ENCODE measurements at places on chromosomes 4 and X. TPM values are rescaled to one million over a fixed set of nuclear protein-coding genes. Genes with fewer than 3 reads are reported as not detected.
A peak's percentile ranks its signal among the peaks of the same experiment; 100 is the strongest.

DNA sequence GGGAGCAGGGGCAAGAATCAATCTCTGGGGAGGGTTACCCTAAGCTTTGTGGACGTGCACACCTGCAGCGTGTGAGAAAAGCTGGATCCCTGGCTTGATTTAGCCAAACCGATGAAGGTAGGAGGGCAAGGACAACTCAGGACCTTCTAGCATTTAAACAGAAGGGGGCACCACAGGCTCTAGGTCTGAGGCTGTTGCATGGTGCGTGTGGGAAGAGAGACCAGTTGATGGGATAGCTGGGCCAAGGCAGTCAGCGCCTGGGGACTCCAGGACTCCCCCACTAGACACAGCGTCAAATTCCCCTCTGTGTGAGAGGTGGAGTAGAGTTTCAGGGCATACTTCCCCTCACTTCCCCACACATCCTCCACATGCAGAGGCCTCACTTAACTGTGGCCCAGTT lies 4.3 kb downstream of the GABRQ start:
- no peak for DNase-seq

DNA sequence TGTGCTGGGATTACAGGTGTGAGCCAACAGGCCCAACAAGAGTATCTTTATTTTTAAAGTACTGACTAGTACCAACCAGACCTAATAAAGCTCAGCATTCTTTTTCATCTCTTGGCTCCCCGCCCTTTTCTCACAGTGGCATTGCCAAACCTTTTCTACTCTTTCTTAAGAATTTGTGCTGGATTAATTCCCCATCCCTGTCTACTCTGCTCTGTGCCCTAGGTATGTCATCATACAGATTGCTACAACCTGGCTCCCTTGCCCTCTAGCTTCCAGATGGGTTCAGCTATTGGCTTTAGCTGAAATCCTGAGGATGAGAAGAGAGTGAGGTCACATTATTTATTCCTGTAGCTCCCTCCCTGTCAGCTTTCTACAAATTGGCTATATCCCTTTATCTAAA lies 34.9 kb upstream of the CCNI start:
- DNase-seq: no peak

DNA sequence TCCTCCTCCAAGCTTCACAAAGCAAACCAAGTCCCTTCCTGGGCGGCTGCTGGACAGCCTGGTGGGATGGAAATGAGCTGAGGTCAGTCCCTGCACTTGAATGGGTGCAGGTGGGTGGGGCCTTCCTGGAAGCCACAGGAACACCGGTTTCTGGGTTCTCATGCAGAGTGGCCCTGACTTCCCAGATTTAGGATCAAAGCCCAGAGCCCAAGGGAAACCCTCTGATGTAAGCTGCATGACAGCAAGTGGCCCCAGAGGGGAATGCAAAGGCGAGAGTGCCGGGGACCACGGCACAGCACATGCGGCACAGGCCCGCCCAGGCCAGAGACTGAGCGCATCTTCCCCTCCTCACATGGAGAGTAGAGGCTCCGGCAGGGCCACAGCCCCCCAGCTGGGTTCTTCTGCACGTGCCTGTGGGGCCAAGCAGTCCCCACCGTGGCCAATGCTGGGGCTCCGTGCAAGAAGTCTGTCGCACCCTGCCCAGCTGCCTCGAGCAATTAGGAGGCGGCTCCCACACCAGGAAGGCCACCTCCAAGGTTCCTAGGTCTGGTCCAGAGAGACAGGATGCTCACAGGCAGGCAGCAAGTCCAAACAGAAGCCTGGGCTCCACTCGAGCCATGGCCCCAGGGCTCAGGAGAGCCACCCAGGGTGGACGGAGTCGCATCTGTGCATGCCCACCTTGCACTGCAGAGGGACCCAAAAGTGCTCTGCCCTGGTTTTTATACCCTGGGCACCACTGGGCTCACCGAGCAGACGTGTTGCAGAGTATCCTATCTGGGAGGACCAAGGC lies 83.0 kb downstream of the HTRA3 start:
- peak; percentile 78 for DNase-seq

RTL9 gene
- total RNA-seq: 0.33 TPM

OTC gene
- not detected for total RNA-seq

Measured in chondrocyte (in vitro differentiated cells).